Renal cortex interstitium (tissue), 15 donors: ENCODE measurements at places on chromosomes 16 and 17.

- DNase-seq, result no peak
Observed at GRCh38 chr16:50295541-50296132, 29.3 kb downstream of the ADCY7 start.

GRCh38 chr16:12613131-12613991 is 190.3 kb downstream of the CPPED1 start:
- no peak for DNase-seq

- no peak for DNase-seq
Observed at GRCh38 chr16:12043953-12044352, 67.4 kb downstream of the SNX29 start.

GRCh38 chr17:64024215-64024654 is 3.8 kb upstream of the ICAM2 start:
- DNase-seq, result no peak

- DNase-seq, result no peak
Observed at GRCh38 chr16:20243731-20244281, 83.5 kb downstream of the GP2 start.

GRCh38 chr17:13784434-13785095 is 182.8 kb upstream of the HS3ST3A1 start:
- DNase-seq, result no peak

DNA sequence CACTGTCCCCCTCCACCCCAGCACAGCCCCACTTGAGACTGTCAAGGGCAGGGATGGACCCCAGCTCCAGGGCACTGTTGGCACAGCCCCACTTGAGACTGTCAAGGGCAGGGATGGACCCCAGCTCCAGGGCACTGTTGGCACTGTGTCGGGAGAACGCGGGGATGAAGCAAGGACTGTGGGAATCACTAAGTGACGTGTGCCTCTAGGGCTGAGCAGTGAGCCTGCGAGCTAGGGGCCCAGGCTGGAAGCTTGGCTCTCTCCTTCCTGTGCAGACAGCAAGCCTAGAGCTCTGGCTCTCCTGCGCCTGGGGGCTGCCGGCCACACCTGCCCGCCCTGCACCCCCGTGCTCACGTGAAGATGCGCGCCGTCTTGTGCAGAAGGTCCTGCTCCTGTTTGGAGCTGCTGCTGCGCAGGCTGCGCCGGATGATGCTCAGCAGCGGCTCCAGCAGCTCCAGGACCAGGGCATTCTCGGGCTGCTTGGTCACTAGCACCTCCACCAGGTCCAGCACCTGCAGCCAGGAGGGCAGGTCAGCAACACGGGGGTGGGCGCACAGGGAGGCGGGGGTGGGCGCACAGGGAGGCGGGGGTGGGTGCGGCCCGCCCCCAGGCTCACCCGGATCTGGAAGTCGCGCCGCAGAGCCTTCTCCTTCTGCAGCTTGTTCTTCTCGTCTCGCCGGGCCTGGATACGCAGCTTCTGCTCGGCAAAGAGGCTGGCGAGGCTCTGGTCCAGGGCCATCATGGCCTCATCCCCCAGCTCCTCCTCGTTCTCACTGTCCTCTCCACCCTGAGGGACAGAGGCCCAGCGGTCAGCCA is 10.8 kb downstream of the MYBBP1A start:
- DNase-seq, result no peak

DNA sequence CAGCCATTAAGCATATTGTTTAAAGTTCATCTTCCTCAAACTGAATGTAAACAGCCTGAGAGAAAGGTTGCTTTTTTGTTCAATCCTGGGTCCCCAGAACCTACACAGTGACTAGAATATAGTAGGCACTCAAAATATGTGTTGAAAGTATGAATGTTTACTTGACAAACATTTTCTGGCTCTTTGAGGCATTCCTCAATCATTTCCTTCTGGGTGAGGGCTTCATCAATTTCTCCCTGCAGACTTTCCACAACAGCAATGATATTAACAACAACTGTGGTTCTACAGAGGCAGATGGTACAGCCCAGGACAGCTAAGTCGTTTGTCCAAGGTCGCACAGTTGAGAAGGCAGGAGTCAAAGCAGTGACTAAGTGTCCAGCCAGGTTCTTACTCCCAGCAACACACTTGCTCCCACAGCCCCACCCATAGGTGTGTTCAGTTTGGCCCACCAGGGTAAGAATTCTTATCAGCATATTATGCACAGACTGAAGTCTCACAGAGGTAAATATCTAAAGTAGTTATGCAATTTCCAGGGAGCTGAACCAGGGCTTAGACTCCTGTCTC is 61.1 kb downstream of the HS3ST3B1 start:
- no peak for DNase-seq
